Fibroblast of mammary gland (primary cell): ENCODE measurements at places on chromosomes 5 and 9.

GRCh38 chr5:40733879-40734563 lies 21.7 kb downstream of the TTC33 start:
- DNase-seq, result no peak

DNA sequence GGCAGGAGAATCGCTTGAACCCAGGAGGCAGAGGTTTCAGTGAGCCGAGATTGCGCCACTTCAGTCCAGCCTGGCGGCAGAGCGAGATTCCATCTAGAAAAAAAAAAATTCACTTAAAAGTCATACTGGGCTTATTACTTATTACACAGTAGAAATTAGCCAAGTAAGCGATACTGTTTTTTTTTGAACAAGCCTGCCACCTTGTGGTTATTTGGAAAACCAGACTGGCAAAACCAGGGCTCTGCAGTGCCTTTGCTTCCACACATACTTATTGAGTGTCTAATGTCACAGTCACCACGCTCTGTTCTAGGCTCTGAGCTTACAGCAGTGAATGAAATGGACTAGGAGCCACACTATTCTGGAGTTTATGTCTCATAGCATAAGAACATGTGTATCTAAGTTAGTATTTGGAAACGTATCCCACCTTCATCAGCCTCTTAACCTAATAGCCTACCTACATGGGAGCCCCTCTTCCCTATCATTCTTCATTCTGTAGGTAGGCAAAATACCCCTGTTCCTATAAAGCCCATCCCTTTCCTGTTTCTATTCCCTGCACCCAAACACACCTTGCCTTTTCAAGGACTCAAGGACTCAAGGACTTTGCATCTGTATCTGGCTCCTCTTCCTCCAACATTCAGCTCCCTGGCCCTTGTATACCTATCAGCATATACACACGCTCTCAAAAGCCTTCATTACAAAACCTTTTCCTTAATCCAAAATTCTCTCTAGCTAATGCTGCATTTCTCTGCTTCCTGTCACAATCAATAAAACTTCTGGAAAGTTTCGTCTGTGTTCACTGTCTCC lies 13.9 kb upstream of the BASP1 start:
- DNase-seq, result peak; percentile 83

GRCh38 chr5:27048510-27048909 lies 10.1 kb upstream of the CDH9 start:
- DNase-seq, result no peak

DNA sequence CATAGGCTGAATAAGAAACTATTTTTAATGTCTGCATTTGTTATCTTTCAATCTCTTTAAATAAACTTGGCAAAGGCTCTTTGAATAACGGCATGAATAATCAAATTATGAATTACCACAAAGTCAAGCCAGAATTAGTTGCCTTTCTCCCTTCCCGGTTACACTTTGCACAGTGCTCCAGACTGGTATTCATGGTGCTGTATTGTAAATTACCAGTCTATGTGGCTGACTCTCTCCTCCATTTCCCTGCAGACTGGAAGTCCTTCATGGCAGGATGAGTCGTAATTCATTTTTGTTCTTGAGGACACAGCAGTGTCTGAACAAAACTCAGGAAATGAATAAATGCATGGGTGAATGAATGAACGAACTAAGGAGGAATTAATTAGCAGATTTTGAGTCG lies 142.9 kb downstream of the GNA14 start:
- no peak for DNase-seq

DNA sequence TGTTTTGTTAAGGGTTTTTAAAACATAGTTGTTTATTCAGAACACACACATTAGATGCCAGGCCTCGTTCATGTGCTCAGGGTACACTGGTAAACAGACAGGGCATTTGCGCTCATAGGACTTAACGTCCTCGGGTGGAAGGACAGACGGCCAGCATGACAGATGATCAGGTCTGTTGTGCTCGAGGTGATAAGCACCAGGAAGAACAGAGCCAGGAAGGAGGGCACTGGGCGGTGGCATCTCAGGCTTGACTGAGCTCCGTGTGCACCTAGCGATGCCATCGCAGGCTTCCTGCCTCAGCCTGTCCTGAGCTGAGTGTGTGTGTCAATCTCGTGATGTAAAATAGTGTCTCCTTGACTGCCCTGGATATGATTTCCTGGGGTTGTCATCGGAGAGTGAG lies 96.5 kb downstream of the EHMT1 start:
- no peak for DNase-seq

DNA sequence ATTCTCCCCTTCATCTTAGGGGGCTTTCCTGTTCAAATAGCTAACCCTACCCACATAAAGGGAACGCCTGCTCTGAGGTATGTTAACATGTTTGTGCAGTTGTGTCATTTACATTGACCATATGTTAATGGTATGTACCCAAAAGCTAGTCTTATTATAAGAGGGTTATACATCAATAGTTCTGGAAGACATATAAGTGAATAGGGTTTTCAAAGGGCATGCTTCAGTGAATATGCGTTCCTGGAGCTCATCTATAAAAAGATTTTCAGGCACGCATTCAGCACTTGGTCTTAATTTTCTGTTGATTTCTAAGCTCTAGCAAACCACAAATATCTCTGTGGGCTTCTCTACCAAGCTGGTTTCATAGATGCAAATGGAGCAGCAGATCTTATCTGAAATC lies 766.1 kb downstream of the IRX1 start:
- DNase-seq, result no peak

DNA sequence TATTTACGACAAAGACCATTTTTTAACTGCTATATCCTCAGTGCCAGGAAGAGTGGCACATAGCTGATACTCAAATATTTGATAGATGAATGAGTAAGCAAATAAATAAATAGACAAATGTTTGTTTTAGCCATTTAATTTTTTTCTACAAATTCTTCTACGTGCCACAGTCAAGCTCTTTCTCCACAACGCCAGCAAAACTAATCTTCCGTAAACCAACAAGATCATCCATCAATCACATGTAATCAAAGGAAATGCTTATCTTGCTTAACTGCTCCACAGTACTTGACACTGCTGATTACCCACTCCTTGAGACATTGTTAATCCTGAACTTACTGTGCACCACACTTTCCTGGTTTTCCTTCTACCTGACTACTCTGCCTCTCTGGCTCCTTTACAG lies 136.7 kb downstream of the EDIL3 start:
- no peak for DNase-seq

GRCh38 chr5:1443171-1443570 lies 2.1 kb downstream of the SLC6A3 start:
- DNase-seq, result no peak

DNA sequence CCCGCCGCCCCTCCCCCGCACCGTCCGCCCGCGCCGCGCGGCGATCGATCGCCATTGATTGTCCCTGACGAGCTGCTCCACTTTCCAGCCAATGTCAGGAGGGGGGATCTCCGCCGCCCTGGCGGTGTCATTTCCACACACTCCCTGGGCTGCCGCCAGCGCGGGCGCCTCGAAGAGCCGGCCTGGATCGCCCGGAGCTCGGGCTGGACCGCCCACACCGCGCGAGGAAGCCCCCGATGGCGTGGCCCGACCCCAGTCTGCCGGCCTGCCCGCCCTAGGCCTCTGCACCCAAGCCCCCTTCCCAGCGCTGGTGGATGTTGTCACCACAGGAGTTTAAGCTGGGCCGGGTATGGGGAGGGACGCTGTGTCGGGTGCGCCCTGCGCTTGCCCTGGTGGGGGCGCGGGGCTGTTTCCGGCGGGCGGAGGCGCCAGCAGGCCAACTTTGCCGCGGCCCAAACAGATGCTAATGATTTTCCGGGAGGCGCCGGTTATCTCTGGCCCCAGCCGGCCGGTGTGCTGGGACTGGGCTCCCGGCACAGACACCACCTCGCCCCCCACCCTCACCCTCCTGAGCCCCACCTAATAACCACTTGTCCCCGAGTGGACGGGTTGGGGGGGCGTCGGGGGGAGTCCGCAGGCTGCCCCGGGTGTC lies 10.6 kb upstream of the CXXC5 start:
- DNase-seq, result peak; percentile 74

GRCh38 chr9:13224366-13224765 lies 55.1 kb downstream of the MPDZ start:
- no peak for DNase-seq

DNA sequence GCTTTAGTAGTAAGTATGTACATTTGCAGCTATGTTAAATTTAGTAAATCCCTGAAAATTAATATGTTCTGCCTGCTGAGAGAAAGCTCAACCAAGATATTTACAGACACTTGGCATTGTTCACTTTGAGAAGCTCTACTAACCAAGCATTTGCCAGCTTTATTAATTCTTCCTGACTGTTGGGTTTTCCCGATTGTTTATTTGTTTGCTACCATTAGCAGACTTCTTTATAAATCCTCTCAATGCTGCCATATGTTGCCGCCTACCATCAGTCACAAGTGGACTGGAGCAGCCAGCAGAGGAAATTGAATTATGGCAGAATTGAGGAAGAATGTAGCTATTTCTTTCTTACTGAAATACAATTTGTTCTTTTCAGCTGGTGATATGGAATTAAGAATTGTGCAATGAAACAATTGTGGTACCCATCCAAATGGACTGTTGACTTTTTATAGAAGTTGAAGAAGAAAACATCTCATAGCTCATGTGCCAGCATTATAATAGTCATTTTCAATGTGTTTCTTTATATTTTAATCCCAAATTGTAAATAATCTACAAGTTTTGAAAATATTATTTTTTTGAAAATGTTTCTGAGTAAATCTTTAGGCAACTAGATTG lies 588.7 kb upstream of the CDH6 start:
- no peak for DNase-seq

DNA sequence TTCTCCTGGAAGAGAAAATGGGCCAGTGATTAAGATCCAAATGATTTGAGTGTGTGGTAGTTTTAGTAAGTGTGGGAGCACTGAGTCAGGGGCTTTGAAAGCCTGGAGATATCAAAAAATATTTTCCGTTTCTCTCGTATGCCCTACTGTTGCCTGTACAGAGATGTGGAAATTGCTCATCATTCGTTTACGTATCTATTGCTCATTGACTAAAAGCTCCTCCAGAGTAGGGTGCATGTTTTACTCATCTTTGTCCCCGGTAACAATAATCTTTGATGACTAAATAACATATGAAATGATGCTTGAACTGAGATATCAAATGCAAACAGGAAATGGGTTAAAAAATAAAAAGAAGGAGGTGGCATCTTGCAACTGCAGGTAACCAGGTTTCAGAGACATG lies 114.2 kb upstream of the FST start:
- DNase-seq, result peak; percentile 91

DNA sequence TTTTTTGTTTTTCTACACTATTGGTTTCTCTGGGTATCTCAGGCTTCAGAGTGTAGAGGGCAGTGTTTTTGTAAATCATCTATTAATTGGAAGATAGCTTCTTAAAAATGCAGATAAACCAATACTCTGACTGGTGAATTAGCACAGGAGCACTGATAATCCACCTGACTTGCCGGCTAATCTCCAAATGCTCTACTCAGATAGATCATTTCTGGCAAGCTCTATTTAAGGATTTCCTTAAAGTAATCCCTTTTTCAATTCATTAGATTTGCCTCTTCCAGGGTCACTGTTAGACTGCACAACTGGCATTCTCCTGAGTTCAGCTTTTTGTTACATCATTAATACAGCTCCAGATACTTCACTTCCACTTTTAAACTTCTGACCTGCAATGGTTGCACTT lies 1390.3 kb upstream of the NUDT12 start:
- no peak for DNase-seq

GRCh38 chr9:90002397-90003271 lies 397.8 kb downstream of the GADD45G start:
- DNase-seq, result no peak

DNA sequence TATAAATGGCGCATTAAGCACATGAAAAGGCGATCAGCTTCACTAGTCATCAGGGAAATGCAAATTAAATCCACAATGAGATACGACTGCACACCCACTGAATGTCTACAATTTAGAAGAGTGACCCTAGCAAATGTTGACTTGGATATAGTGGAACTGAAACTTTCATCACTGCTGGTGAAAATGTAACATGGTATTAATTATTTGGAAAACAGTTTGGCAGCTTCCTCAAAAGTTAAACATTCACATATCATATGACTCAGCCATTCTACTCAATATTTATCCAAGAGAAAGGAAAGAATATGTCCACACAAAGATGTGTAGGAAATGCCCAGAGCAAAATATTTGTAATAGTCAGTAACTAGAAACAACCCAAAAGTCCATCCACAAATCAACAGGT lies 146.5 kb downstream of the LPAR1 start:
- peak; percentile 74 for DNase-seq
